ENCODE measurements at places on chromosomes 5 and 9.

GRCh38 chr5:146816775-146817387 lies 61.7 kb downstream of the PPP2R2B start:
- H3K4me1 ChIP-seq, result peaks cover 10% of the 10 kb centered on the region
- no peak for ATAC-seq
- no peaks in the 10 kb centered on the region for H3K27me3 ChIP-seq
- H3K4me3 ChIP-seq, result no peak overlapping the region
- H3K27ac ChIP-seq, result no peak overlapping the region

DNA sequence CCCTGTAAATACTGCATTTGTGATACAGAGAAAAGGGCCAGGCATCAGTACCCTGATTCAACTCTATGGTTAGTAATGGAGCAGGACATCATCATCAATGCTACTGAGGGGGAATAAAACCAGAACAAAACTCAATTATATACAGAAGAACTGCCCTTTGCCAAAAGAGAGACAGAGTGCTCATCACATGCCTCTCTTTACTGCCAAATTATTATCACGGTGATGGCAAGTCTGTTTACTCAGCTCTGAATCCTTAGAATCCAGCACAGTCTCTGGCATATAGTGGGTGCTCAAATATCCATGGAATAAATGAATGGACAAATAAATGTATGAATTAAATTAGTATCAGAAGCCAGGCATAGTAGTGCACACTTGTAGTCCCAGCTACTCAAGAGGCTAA lies 130.2 kb downstream of the TTC39B start:
- no peak for ATAC-seq
- H3K36me3 ChIP-seq, result peaks cover 86% of the 10 kb centered on the region
- no peaks in the 10 kb centered on the region for H3K4me1 ChIP-seq

- peaks cover 6% of the 10 kb centered on the region for H3K36me3 ChIP-seq
- peak; percentile 79 for ATAC-seq
- peak overlapping the region; percentile 46 for H3K4me3 ChIP-seq
- H3K4me1 ChIP-seq, result peaks cover 17% of the 10 kb centered on the region
Measured at GRCh38 chr5:54021431-54022164, 288.8 kb downstream of the ARL15 start.

DNA sequence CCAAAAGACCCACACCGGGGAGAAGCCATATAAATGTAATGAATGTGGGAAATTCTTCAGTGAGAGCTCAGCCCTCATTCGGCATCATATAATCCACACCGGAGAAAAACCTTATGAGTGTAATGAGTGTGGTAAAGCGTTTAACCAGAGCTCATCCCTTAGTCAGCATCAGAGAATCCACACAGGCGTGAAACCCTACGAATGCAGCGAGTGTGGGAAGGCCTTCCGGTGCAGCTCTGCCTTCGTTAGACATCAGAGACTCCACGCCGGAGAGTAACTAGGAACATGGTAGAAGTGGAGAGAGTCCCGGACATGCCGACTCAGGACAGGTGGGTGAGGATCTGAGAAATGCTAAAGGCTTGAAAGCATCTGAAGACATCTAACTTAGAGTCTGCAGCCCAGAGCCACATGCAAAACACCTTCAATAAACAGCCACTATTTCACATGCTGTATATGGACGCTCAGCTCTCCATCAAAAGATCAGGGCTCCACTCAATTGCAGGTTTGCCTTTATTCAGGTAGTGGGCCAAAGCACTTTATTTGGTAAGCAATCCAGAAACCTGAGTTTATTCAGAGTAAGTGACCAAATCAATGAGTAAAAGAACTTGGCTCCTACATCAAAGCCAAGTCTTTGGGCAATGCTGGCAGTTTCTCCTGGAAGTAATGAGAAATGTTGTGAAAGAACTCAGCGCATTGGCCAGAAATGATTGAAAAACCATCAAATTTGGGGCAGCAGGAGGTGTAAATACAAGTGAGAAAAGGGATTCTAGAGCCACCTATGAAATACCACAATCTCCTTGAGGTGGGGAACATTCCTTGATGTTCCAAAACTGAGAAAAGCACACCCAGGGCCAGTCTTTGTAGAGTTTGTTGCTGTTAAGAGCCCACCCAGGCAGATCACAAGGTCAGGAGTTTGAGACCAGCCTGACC lies 6.0 kb downstream of the RPL12 start:
- no peaks in the 10 kb centered on the region for H3K27me3 ChIP-seq
- ATAC-seq, result no peak
- peak overlapping the region; percentile 17 for H3K27ac ChIP-seq
- H3K4me1 ChIP-seq, result peaks cover 18% of the 10 kb centered on the region
- peaks cover 100% of the 10 kb centered on the region for H3K36me3 ChIP-seq

DNA sequence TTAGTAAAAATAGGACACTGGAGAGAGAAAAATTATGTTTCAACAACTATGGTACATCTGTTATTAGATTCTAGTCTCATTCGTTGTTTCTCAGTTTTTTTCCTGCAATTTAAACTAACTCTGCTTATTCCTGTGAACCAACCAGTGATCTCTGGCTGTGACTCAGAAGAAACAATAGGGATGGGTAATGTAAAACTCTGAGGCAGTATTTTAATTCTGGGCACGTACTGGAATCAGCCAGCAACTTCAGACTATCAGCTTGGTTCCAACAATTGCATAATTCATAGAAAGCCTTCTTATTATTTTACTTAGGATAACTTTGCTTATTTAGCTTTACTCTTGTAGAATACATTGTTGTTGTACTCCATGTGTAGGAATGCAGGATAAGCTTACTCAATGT lies 28.8 kb downstream of the MLLT3 start:
- H3K4me1 ChIP-seq, result peaks cover 11% of the 10 kb centered on the region
- H3K27me3 ChIP-seq, result no peaks in the 10 kb centered on the region
- no peak overlapping the region for H3K27ac ChIP-seq
- no peak overlapping the region for H3K4me3 ChIP-seq
- no peak for ATAC-seq

DNA sequence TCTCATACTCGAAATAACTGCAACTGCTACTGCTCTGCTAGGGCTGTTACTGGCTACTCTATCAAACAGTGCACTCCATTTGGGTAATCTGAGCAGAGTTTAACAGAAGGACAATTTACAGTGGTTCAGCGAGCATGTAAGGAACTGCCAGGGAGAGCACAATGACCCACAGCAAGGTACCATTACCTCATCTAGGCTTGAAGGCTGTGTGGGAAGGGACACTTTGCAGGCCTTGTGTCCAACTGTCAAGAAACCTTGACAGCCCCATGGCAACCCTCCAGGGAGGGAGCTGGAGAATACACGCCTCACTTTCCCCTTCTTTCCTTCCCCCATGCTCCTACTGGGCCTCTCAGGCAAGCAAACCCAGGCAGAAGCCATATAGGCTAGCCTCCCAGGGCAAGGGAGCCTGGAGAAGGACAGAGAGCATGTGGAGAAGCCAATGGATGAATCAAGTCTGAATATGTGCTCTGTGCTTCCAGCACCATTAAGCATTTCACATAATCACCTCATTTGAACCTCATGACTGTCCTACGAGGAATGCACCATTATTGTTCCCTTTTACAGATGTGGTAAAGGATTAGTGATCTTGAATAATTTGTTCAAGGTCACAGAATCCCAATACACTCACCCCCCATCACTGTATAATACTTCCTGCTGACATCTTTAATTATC lies 49.9 kb upstream of the JAK2 start:
- no peak for ATAC-seq
- H3K27me3 ChIP-seq, result no peaks in the 10 kb centered on the region
- H3K36me3 ChIP-seq, result no peaks in the 10 kb centered on the region
- H3K4me3 ChIP-seq, result peak overlapping the region; percentile 75

DNA sequence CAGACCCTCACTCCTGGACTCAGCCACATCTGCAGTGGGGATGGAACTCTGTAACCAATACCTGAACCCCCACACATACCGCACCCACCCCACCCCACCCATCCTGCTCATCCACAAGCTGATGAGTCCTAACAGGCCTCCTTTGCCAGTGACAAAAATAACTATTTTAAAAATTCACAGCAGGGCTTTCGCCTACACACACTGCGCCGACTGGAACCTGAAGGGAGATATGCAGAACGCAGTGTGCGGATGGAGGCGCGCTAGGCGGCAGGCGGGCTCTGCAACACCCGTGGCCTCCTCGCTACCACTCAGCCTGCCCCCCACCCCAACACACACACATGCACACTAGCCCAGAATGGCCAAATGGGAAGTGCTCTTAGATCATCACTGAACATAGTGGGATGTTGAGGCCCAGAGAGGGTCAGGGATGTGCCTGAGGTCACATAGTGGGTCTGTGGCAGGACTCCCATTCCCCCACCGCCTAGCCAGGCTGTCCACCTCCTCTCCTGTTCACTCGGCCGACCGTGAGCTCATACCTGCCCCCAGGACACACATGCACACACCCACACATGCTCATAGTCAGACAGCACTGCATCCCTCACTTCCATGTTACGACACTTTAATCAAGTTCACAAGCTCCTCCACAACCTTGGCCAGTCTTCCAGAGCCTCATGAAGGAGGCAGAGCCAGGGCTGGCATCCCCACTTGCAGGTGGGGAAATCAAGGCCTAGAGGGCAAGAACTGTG lies 6.3 kb upstream of the CAMK2A start:
- no peaks in the 10 kb centered on the region for H3K4me1 ChIP-seq
- no peak overlapping the region for H3K4me3 ChIP-seq
- H3K27ac ChIP-seq, result no peak overlapping the region
- ATAC-seq, result no peak
- no peaks in the 10 kb centered on the region for H3K36me3 ChIP-seq

- H3K4me1 ChIP-seq, result no peaks in the 10 kb centered on the region
- peaks cover 8% of the 10 kb centered on the region for H3K27me3 ChIP-seq
- H3K36me3 ChIP-seq, result no peaks in the 10 kb centered on the region
- peak; percentile 24 for ATAC-seq
Measured at GRCh38 chr9:3874449-3875360, 348.9 kb upstream of the RFX3 start.

DNA sequence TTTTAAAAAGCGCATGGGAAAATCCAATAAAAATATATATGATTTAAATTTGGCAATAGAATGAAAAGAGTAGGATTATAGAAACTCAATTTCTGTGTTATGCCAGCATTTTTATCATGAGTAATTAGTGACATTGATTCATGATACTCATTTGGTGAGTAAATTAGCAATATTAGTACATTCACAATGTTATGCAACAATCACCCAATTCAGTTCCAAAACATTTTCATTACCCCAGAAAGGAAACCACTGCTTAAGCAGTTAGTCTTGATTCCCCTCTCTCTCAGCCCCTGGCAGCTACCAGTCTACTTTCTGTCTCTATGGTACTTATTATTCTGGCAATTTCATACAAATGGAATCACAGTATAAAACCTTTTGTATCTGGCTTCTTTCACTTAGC lies 27.0 kb downstream of the OSMR start:
- H3K4me1 ChIP-seq, result no peaks in the 10 kb centered on the region
- no peaks in the 10 kb centered on the region for H3K36me3 ChIP-seq
- H3K27me3 ChIP-seq, result peaks cover 59% of the 10 kb centered on the region
- H3K4me3 ChIP-seq, result no peak overlapping the region
- ATAC-seq, result no peak
- no peak overlapping the region for H3K27ac ChIP-seq

- no peak overlapping the region for H3K4me3 ChIP-seq
- H3K4me1 ChIP-seq, result no peaks in the 10 kb centered on the region
- no peak overlapping the region for H3K27ac ChIP-seq
- no peak for ATAC-seq
- H3K36me3 ChIP-seq, result no peaks in the 10 kb centered on the region
Measured at GRCh38 chr5:72453246-72453775, 53.9 kb downstream of the ZNF366 start.

GRCh38 chr9:15867334-15867733 lies 314.5 kb downstream of the CCDC171 start:
- H3K27ac ChIP-seq, result no peak overlapping the region
- H3K27me3 ChIP-seq, result no peaks in the 10 kb centered on the region
- H3K4me3 ChIP-seq, result no peak overlapping the region
- H3K36me3 ChIP-seq, result no peaks in the 10 kb centered on the region
- no peak for ATAC-seq

GRCh38 chr5:112663146-112663545 lies 74.5 kb upstream of the APC start:
- no peaks in the 10 kb centered on the region for H3K36me3 ChIP-seq
- no peak for ATAC-seq
- no peaks in the 10 kb centered on the region for H3K4me1 ChIP-seq
- H3K4me3 ChIP-seq, result no peak overlapping the region

- H3K36me3 ChIP-seq, result no peaks in the 10 kb centered on the region
- H3K4me1 ChIP-seq, result no peaks in the 10 kb centered on the region
- no peak overlapping the region for H3K27ac ChIP-seq
- no peak for ATAC-seq
Measured at GRCh38 chr9:137429974-137430722, 7.0 kb downstream of the NOXA1 start.

DNA sequence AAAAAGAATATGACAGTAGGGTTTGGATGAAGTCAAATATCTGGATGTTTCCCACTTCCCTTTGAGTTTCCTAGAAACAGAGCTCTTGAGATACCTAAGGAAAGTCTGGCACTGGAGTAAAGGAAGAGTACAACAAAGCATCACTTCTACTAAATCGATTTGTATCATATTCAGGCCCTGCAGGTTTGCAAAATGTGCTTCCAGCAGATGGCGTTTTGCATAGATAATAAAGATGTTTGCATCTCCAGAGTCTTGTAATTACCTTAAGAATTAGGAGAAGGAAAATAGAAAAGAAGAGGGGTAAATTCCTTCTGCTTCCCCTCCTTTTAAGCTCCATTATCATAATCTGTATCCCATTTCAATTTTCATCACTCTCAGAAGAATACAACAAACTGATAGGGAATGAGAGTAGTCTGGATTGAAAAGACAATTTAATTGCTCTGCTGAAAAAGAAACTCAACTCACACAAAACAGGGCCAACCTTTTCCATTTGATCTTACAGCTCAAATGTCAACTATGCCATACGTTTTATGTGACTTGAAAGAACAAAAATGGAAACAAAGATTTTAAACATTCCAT lies 380.4 kb downstream of the PTPRD start:
- no peaks in the 10 kb centered on the region for H3K4me1 ChIP-seq
- H3K36me3 ChIP-seq, result no peaks in the 10 kb centered on the region
- H3K27me3 ChIP-seq, result no peaks in the 10 kb centered on the region
- no peak overlapping the region for H3K27ac ChIP-seq
- no peak for ATAC-seq
- no peak overlapping the region for H3K4me3 ChIP-seq

DNA sequence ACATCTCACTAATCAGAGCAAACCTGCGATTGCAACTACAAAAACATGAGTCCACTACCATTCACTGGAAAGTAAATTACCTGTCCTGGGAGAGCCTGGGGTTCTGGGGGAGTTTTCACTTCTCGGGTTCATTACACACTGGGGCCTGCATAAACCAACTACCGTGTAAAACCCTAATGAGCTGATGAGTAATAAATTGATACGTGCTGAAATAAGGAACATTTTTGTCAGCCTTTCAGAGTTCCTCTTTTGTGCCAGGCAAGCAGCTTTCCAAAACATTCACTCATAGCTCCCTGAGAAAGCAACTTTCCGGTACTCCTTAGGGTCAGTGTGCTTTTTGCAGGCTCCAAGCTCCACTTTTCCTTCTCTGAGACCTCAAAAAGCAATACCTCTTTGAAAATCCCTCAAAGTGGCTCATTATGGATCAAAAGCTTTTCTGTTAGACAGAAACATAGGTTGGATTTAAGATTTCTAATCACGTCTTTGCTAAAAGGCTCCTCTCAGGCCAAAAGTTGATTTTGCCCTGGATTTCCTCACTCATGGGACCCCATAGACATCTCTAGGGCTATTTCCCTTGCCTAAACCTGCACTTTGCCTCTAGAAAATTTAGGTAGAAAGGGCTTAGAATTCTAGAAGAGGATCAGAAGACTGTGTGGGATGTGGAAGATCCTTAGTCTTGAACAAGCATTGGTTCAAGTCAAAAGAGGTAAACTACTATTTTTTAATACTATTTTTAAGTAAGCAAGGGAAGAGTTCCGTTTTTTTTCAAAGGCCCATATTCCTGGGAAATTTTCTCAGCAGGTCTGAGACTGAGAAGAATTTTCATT lies 74.8 kb downstream of the ST8SIA4 start:
- peak; percentile 84 for ATAC-seq
- H3K4me3 ChIP-seq, result peak overlapping the region; percentile 66
- H3K36me3 ChIP-seq, result peaks cover 45% of the 10 kb centered on the region
- no peaks in the 10 kb centered on the region for H3K27me3 ChIP-seq
- peak overlapping the region; percentile 84 for H3K27ac ChIP-seq

Data from activated T-helper 17 cell treated with anti-CD3 and anti-CD28 coated beads, Interleukin-2, amount 50 U/mL, for 72 hours (primary cell).